A549 (cell line): ENCODE measurements at places on chromosomes 1 and 21. TPM values are rescaled to one million over a fixed set of nuclear protein-coding genes. Genes with fewer than 3 reads are reported as not detected.

FAM151A gene
- not detected in 3 replicates for polyA plus RNA-seq

MTOR gene
- polyA plus RNA-seq: 15.7 to 16.0 TPM (median 15.8 TPM) in 3 replicates

CHIA gene
- not detected in 3 replicates for polyA plus RNA-seq

LAD1 gene
- 0.67 to 1.1 TPM (median 0.87 TPM) in 3 replicates for polyA plus RNA-seq

PDE4DIP gene
- polyA plus RNA-seq: 5.4 to 6.4 TPM (median 5.6 TPM) in 3 replicates

DVL1 gene
- 42.7 to 48.3 TPM (median 43.9 TPM) in 3 replicates for polyA plus RNA-seq

BTBD19 gene
- polyA plus RNA-seq: 4.5 to 8.9 TPM (median 7.4 TPM) in 3 replicates

LYPD8 gene
- 0.12 to 0.31 TPM (median 0.30 TPM) in 3 replicates for polyA plus RNA-seq

PCAT6 gene
- polyA plus RNA-seq: 1.9 to 3.1 TPM (median 2.4 TPM) in 3 replicates

VAV3 gene
- polyA plus RNA-seq: 9.1 to 12.8 TPM (median 11.1 TPM) in 3 replicates

TTLL10 gene
- not detected in 3 replicates for polyA plus RNA-seq
